ENCODE measurements at places on chromosomes 5 and 9.

DNA sequence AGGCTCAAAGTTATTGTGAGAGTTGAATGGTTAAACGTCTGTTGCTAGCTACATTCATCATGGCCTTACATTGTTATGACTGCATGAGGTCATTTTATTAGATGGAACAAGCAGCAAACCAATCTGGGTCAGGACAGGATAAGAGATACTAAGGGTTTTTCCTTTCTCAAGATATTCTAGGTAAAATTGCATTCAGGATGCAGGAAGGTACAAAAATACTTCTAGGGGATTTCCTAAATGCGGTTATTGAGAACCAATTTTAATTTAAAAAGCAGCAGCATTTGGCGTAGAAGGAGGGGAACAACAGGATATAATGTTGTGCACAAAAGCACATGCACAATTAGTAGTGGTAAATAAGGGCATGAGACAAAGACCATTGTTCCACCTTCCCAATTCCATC is 39.2 kb upstream of the LURAP1L start:
- no peak for DNase-seq

DNA sequence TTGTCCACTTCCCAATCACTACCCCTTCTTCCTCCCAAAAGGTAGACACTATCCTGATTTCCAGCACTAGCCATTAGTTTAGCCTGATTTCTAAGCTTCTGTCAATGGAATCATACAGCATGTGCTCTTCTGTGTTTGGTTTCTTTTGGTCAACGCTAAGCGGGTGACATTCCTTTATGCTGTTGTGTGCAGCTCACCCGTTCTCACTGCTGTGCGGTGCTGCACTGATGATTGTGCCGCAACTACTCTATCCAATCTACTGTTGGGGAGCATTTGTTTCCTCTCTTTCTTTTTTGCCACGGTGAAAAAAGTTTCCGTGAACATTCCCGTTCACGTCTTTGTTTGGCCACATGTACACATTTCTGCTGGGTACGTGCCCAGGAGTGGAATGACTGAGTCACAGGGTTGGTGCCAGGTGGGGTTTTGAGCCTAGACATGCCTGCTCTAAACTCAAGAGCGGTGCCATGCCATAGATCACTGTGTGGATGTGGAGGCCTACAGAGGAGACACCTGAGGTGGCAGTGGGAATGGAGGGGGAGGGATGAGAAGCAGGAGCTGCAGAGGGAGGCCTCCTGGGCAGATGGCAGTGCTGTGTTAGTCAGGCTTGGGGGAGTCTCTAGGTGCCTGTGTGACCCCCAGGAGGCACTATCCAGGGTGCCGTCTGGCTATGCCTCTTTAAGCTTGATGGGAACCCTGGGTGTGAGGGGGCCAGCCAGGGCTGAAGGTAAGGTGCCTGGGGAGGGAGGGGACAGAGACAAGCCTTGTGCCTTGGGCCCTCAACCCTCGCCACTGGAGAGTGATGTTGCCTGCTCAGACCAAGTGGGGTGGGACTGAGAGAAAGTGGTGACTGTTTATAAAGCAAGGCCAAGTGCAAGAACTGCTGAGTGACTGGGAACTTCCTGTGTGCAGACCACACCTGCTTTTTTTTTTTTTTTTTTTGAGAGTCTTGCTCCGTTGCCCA is 11.4 kb upstream of the ANKRD33B start:
- no peak for DNase-seq

- no peak for DNase-seq
Measured at GRCh38 chr5:107169867-107170266, 500.9 kb downstream of the EFNA5 start.

DNA sequence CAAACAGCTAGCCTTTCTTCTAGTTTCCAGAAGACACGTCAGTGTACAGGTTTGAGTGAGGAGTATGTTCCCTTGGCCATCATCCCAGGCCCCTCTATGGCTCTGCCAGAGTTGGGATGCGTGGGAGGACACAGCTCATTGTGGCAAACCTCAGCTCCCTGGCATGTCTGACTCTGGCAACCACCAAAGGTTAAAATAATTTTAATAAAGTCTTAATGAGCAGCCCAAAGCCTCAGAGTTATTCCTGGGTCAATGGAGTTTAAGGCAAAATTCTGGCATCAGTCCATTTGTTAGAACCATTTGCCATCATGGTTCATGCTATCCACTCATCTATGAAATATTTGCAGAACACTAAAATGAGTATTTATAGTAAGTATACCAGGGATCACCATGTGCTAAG is 79.8 kb upstream of the PAPPA start:
- DNase-seq = no peak

DNA sequence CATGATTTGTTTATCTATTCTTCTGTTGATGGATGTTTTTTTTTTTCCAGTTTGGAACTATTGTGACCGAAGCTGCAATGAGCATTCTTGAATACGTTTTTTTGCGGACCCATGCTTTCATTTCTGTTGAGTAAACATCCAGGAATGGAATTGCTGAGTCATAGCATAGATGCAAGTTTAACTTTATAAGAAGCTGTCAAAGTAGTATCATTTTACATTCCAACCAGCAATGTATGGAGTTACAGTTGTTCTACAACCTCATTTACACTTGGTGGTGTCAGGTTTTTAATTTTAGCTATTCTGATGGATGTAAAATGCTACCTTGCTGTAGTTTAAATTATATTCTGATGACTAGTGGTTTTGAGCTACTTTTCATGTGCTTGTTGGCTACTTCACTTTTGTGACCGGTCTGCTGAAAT is 49.0 kb downstream of the NPR3 start:
- no peak for DNase-seq

GRCh38 chr5:176799488-176799887 is 10.9 kb upstream of the UNC5A start:
- DNase-seq = no peak

DNA sequence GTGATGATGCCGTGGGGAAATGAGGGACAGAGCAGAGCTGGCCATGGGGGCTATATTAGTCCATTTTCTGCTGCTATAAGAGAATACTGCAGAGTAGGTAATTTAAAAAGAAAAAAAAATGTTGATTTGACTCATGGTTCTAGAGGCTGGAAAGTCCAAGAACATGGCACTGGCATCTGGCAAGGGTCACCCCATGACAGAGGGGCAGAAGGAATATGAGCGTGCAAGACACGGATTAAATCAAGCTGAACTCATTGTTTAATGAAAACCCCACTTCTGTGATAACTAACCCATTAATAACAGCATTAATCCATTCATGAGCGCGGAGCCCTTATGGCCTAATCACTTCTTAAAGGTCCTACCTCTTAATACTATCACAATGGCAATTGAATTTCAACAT is 68.8 kb downstream of the SNX18 start:
- no peak for DNase-seq

- no peak for DNase-seq
Measured at GRCh38 chr5:78706381-78706780, 57.8 kb upstream of the LHFPL2 start.

DNA sequence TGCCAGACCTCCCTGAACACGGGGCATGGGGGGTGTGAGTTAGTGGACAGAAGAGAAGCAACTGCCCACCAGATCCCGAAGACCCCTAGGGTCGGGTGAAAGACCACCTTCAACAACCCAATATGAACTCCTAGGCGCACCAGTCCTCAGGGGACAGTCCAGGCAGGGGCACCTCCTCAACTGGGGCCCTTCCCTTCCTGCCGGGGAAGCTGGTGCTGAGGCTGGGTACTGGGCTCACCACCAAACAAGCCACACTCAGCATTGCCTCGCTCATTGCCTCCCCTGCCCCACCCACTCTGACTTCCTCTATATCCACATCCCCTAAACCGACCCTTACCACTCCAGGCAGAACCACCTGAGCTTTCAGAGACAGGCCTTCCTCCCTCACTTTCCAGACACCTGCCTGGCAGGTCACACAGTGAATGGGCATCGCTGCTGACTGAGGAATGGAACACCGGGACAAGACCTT is 42.5 kb downstream of the SEMA4D start:
- DNase-seq = no peak

DNA sequence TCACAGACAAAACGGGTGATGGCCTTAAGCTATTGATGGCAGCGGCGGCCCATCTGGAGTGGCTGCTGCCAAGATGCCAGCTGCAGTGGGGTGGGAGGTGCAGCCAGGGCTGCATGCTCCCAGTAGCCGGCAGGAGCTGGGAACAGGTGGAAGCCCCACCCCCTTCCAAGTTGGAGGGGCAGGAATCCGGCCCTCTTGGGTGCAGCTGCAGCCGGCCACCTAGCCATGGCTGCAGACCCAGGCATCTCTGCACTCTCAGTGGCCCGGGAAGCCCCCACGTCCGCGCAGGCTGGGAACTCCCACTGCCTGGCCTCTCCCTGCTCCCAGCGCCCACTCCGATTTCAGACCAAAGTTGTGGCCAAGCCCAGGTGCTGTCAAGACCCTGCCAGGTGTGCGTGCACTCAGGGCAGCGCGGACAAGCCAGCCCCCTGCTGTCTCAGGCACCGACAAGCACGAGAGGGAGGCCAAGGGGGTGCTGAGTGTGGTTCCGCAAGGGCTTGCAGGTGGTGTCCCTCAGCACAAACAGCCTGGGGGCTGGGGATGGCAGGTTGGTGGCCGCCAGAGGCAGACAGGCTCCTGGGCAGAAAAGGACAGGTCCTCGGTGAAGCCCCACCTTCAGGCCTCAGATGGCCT is 115.1 kb upstream of the TSLP start:
- no peak for DNase-seq

GRCh38 chr5:180424094-180424493 is 70.1 kb upstream of the CNOT6 start:
- no peak for DNase-seq

DNA sequence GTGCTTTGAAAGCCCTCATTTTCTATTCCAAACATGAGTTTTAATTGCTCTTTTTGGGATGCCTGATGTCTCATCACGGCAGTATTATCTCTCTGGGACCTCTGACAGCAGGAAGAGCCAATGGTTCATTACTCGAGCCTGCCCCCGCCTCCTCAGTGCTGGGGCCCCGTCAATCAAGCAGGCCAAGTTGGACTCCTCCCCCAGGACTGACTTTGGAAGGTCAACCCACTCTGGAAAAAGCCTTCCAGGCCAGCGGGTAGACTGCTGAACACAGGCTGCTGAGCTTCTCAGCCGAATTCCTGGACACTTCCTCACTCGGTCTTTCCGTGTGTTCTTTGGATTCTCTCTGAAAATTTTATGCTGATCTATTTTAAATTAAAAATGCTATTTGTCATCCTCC is 9.5 kb upstream of the BARHL1 start:
- DNase-seq = no peak

DNA sequence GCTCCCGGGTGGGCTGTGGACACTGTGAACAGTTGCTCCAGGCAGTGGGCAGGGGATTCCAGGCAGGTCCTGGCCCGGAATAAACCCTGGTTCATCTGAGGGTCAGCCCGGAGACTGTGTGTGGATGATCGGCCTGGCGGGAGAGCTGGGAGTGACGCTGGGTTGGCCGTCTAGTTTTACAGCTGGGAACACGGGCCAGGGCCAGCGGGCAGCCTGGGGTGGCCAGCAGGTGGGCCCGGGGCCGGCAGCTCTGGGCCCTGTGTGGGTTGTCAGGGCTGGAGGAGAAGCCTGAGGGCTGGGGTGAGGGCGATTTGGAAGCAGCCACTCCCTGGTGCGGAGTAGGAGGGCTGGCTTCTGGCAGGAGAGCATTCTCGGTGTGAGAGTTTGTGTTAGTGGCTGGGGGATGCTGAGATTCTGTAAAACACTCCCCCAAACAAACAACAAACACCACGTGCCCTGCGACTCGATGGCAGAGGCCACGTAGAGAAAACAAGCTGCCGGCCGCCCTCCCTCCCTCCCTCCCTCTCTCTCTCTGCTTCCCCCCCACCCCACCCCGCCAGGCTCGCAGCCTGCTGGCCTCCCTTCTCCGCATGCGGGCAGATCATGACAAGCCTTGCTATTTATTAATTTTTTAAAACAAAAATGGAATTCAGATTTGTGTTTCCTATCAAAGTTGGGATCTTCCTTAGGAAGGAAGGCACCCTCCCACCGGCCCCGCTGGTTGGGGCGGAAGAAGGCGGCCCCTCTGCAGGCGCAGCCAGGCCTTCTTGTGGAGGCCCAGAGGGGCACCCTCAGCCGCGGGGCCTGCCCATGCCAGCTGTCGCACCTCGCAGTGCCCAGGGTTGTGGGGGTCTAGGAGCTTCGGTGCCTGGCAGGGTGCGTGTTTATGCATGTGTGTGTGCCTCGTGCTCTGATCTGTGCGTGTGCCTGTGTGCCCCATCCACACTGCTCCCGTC is 49.5 kb downstream of the RXRA start:
- DNase-seq = no peak

DNA sequence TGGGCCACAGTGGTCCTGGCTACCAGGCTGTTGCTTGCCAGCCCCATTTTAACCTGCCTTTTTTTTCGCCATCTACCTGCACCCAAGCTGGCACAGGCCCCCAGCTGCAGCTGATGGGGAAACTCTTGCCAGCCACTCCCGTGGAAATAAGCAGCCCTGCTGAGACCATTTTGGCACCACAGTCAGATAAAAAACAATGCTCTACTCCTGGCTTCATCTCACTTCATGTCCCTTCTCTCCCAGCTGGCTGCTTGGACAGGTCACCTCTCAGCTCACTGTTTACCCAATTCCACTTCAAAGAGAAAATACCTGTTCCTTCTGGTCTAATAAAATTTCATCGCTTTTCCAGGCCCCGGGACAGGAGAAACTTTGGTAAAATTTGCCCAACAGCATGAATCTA is 322.6 kb upstream of the SLC30A5 start:
- DNase-seq = no peak

DNA sequence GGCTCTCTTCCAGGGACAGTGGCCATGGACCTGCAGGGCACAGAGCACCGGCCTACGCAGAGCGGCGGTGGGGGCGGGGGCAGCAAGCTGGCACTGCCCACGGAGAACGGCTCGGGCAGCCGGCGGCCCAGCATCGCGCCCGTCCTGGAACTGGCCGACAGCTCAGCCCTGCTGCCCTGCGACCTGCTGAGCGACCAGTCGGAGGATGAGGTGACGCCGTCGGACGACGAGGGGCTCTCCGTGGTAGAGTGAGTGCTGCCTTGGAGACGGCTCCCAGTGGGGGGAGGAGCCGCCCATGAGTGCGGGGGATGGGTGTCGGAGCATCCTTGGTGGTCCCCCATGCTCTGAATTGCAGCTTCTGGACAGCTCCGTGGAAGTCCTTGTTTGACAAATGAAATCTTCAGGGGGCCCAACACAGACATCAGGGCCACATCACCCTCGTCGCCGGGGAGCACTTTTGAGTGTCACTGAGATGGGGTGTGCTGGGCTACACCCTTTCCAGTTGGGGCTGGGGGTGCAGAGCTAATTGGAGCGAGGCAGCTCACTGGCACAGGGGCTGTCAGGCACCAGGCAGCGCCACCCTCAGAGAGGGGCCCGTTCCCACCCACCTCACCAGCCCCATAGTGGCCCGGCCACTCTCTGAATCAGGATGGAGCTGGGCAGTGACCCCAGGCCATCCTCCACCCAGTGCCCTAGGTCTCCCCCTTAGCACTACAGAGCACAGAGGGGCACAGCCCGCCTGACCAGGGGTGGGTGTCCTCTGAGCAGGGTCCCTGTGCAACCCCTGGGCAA is 70.9 kb downstream of the KCNT1 start:
- DNase-seq = no peak
